ENCODE measurements at places on chromosomes 3 and 15. TPM values are rescaled to one million over a fixed set of nuclear protein-coding genes. Genes with fewer than 3 reads are reported as not detected.

The ZNF639 gene
- total RNA-seq: 53.5 TPM

The ADGRG7 gene
- not detected for total RNA-seq

The CRABP1 gene
- 21.6 TPM for total RNA-seq

The HEMK1 gene
- total RNA-seq: 12.4 TPM

The SPINT1 gene
- 49.2 TPM for total RNA-seq

The ZNF660 gene
- total RNA-seq: 3.4 TPM

The NGRN gene
- 106 TPM for total RNA-seq

The GP9 gene
- not detected for total RNA-seq

The SYNM gene
- 225 TPM for total RNA-seq

The CIB1 gene
- 12.4 TPM for total RNA-seq

The OR5K1 gene
- total RNA-seq: not detected

The UTS2B gene
- not detected for total RNA-seq

The DAG1 gene
- total RNA-seq: 201 TPM

The GP5 gene
- total RNA-seq: 0.21 TPM

The FBXL22 gene
- total RNA-seq: 21.7 TPM

Measured in tongue (tissue), 3 donors.